ENCODE measurements at places on chromosomes 4 and X.

GRCh38 chr4:11618666-11619282, 190.1 kb upstream of the HS3ST1 start:
- no peak for DNase-seq

- no peak for DNase-seq
These were observed 771.5 kb upstream of the HS3ST1 start for GRCh38 chr4:12200226-12200625.

- no peak for DNase-seq
These were observed 17.5 kb downstream of the VEGFD start for GRCh38 chrX:15366506-15367352.

DNA sequence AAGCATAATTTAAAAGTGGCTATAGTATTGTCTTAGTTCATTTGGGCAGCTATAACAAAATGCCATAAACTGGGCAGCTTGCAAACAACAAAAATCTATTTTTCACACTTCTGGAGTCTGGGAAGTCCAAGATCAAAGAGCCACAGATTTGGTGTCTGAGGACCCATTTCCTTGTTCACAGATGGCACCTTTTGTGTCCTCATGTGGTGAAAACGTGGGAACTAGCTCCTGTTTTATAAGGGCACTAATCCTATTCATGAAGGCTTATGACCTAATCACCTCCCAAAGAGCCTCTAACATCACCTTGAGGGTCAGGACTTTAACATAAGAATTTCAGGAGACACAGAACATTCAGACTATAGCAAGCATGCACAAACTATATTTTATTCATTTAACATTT, 126.5 kb upstream of the WDFY3 start:
- no peak for DNase-seq

GRCh38 chrX:65859299-65859698, 180.6 kb downstream of the VSIG4 start:
- DNase-seq = no peak

GRCh38 chrX:154097003-154097588, 421 bp downstream of the MECP2 start:
- DNase-seq = peak; percentile 16

GRCh38 chr4:153204728-153205648, 745 bp downstream of the TRIM2 start:
- DNase-seq = no peak

GRCh38 chr4:128461291-128462102, 173.9 kb upstream of the PGRMC2 start:
- DNase-seq = peak; percentile 81

- no peak for DNase-seq
These were observed 50.5 kb upstream of the UGT2B4 start for GRCh38 chr4:69546134-69546765.

- DNase-seq = no peak
These were observed 146.4 kb downstream of the AMMECR1 start for GRCh38 chrX:110171442-110171841.

DNA sequence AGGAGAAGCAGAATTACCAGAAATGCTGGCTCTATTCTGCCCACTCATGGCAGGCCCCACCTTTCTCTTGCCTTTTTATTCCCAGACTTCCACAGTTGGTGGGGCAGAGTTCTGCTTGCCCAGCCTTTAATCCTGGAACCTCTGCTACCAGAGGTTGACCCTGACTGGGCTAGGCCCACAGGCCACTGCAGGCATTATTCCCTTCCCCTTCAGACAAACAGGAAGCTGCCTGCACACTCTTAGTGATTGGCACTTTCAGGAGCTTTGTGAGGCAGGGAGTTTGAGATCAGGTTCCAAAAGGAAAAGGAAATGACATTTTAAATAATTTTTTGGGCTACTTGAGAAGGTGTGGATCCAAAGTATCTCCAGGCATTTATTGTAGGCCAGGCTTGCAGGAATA, 18.8 kb downstream of the MSN start:
- DNase-seq = no peak

DNA sequence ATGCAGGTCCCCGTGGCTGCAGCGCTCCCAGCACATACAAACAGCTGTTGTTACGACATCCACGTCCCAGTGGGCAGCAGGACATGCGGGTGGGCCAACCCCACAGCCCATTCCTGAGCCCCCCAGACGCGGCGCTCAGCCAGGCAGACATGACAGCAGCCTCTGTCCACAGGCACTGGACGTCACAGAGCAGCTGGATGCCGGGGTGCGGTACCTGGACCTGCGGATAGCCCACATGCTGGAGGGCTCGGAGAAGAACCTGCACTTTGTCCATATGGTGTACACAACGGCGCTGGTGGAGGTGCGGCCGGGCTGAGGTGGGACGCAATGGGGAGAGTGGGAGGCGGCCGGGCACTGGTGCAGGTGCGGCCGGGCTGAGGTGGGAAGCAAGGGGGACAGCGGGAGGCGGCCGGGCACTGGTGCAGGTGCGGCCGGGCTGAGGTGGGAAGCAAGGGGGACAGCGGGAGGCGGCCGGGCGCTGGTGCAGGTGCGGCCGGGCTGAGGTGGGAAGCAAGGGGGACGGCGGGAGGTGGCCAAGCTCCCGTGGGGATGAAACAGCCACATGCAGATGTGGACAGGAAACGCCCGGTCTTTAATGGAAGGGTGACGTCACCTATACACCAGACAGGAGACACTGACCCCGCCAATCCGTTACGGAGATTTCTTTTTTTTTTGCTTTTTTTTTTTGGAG, 9.4 kb downstream of the PLCXD1 start:
- DNase-seq = no peak

GRCh38 chr4:40718586-40718985, 31.2 kb upstream of the NSUN7 start:
- DNase-seq = no peak

- DNase-seq = peak; percentile 17
These were observed 29.5 kb upstream of the FGFR3 start for GRCh38 chr4:1763550-1764080.

DNA sequence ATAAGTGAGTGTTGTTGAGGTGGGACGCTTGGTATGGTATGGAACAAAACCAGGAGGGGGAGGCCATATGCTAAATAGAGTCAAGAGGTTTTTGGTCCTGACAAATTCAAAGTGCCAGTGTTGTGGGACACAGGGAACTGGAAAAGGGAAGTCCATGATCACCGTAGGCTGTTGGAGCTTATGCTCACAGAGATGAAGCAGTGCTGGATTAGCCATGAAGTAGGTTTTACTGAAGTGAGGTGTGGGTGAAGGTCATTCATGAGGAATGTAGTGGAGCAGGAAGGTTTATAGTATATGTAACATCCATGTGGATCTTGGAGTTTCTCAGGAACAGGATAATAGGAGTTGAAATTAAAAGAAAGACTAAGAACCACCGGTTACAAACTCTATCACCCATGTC, 256.1 kb upstream of the PITX2 start:
- no peak for DNase-seq

Measured in fibroblast of the conjunctiva (primary cell).